ENCODE measurements at places on chromosomes 5 and 9.
A peak's percentile ranks its signal among the peaks of the same experiment; 100 is the strongest.

DNA sequence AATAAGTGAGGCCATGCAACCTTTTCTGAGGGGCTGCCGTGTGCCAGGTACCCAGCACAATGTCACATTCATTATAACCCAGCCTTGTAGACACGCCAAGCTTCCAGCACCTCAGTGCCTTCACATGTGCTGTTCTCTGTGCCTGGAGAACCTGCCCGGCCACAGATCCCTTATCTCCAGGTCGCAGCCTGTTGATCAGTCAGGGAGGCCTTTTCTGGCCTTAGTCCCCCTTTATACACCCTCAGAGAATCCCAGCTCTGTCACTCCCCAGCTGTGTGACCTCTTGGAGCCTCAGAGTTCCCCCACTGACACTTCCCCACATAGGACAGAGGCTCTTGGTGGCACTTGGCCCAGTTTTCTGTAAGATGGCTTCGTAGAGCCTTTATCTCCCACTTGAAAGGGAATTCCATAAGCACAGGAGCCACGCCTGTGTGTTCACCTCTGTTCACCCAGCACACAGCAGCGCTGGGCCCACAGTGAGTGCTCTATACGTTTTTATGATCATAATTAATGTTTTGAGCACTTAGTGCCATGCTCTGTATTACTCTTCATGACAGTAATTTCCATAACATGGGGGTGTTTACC is 38.7 kb downstream of the NEURL1B start:
- DNase-seq: peak; percentile 54

- no peak for DNase-seq
Observed at GRCh38 chr5:435156-435790, 7.7 kb upstream of the EXOC3 start.

GRCh38 chr5:158746979-158747378 is 352.7 kb downstream of the EBF1 start:
- DNase-seq: no peak

- DNase-seq: no peak
Observed at GRCh38 chr5:159301466-159301865, 28.8 kb downstream of the IL12B start.

Measured in hematopoietic multipotent progenitor cell treated with erythropoietin and hydrocortisone succinate and interleukin-3 and kit ligand, for 8 days (in vitro differentiated cells).